ENCODE measurements at places on chromosomes 1 and 21.

- DNase-seq = no peak
Observed at GRCh38 chr1:114335273-114335672, 175.7 kb downstream of the TRIM33 start.

DNA sequence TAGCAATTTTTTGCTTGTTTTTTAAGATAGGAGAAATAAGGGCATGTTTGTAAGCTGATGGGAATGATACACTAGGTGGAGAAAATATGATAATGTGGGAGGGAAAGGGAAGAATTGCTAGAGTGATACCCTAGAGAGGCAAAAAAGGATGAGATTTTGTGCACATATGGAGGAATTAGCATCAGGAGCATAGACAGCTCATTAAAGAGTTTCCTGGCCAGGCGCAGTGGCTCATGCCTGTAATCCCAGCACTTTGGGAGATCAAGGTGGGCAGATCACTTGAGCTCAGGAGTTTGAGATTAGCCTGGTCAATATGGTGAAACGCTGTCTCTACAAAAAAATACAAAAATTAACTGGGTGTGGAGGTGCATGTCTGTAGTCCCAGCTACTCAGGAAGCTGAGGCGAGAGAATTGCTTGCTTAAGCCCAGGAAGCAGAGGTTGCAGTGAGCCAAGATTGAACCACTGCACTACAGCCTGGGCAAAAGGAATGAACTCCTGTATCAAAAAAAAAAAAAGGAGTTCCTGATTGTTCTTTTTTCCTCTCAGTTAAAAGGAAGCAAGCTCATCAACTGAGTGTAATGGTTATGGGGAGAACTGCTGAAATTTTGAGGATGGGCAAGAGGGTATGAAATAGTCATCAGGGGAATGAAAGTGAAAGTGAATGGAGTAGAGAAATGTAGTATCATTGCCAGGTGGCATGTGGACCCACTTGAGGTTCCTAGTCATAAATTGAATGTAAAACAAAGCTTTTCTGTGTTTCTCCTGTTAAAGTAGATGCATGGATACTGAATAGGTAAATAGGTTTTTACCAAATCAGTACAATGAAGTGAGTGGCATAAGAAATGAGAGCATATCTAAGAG is 35.5 kb downstream of the SH3GLB1 start:
- no peak for DNase-seq

DNA sequence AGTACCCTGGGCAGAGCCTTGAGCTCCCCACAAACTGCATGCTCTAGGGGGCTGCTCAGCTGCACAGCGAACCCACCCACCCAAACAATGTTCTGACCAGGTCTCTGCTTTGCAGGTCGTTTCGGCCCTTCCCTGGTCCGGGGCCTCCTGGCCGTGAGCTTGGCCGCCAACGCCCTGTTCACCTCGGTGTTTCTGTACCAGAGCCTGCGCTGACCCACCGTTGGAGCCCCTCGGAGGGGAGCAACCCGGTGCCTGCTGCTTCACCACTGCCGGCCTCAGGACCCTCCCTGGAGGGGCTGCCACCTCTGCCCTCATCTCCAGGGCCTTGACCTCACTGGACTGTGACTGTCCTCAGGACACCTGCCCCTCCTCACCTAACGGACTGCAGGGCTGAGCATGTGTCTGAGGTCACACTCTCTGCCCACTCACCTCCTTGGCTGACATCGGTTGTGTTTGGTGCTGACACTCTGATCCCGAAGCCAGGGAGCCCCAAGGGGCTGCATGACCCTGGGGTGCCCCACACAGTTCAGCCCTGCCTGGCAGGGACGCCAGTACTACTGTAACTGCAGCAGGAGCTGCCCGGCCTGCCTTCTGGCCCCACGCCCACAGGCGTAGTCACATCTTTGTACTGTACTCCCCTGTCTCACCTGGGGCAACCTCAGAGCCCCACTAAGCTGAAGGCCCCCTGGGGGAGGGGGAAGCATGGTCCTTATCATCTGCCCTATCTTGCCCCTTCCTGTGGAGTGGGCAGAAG is 24.3 kb downstream of the TMEM201 start:
- no peak for DNase-seq

GRCh38 chr1:40977716-40978115 is 1.8 kb upstream of the CTPS1 start:
- DNase-seq = no peak

GRCh38 chr1:236862615-236863211 is 67.6 kb downstream of the MTR start:
- DNase-seq = no peak

GRCh38 chr21:44758781-44759627 is 42.6 kb downstream of the UBE2G2 start:
- DNase-seq = no peak

- no peak for DNase-seq
Observed at GRCh38 chr1:4110888-4111287, 210.8 kb upstream of the C1orf174 start.

- DNase-seq = no peak
Observed at GRCh38 chr1:94191216-94191615, 46.2 kb downstream of the ARHGAP29 start.

DNA sequence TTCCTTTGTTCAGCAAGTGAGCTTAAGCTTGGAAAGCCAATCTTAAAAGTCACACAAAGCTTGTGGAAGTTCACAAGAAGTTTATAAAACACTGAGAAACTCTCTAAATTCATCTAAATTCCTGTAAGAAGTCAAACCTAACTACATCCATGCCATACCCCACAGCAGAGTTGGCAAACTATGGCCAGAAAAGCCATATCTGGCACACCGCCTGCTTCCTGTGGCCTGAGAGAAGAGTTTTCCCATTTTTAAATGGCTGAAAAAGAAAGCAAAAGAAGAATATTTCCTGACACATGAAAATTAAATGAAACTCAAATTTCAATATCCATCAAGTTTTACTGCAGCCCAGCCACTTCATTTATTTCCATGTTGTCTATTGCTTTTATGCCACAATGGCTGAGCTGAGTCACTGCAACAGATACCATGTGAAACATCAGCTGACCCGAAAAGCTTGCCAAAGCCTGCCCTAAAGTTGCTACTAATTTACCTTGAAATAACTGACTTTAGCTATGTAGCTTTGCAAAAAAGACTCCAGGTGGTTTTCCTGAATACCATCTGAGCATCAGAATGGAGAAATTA is 237.1 kb downstream of the SLC45A1 start:
- DNase-seq = no peak

DNA sequence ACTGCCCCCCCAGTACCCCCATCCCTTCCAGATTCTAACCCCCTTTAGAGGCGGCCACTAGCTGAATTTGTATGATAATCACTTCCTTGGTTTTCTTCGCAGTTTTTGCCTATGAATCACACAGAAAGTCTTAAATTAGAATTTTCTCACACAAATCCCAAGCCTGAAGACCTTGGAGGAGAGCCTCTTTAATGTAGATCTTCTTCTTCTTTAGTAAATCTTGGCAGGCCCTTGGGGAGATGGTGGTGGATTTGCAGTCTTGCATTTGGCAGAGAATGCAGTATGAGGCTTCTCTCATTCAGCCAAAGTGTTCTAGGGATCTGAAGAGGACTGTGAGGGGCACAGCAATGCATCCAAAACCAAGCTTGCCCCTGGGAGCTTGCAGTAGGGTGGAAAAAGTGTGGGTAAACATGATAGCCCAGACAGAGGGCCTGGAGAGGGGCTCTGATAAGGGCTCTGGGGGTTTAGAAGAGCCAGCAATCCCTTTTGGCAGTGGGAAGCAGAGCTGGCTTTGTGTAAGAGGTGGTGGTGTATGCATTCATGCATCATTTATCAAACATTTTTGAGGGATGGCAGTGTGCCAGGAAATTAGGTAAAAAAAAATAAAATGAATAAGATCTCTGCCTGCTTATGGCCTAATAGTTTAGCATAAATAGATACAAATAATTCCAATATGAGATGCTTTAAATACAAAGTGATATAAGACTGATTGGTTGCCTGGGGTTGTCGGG is 7.7 kb upstream of the CDC42 start:
- no peak for DNase-seq

GRCh38 chr1:179087665-179088064 is 5.8 kb downstream of the TOR3A start:
- no peak for DNase-seq

DNA sequence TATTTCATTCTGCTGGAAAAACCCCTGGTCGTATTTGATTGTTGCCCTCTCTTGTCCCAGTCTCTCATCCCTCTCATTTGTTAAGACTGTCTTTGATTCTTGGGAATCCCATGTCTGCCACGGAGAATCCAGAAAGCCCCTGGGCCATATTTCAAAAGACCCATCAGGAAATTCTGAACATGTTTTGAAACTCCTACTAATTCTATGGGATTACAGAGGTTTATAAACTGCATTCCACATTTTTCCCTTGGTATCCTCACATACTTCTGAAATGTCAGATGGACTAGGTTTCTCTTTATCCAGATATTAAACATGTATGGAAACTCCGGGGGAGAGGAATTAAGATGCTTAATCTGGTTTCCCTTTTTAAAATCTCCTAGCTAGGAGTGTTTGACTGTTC is 80.0 kb downstream of the HUNK start:
- DNase-seq = no peak

DNA sequence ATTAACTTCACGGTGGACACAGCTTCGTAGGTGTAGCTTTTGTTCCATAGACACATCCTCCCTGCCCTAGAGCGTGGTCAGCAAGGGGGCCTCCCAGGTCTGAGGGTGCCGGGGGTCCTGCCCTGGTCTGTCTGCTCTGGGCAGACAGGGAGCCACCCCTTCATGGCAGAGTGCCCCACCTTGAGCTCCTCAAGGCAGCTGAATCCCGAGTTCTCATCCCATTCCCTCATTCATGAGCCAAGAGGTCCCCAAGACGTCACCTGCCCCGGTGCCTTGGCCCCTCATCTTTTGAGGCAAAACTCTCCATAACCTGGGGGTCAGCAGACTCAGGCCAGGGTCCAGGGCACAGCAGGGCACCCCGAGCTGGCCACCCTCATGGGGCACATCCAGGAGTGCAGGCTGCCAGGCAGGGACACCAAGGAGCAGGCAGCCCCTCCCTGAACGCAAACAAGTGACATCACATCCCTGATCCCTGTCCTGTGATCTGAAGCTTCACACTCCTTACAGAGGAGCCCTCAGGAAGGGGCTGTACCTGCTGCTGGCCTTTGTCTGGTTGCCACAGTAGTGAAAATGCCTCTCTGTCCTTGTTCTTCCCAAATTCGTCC is 23.3 kb downstream of the UBASH3A start:
- no peak for DNase-seq

DNA sequence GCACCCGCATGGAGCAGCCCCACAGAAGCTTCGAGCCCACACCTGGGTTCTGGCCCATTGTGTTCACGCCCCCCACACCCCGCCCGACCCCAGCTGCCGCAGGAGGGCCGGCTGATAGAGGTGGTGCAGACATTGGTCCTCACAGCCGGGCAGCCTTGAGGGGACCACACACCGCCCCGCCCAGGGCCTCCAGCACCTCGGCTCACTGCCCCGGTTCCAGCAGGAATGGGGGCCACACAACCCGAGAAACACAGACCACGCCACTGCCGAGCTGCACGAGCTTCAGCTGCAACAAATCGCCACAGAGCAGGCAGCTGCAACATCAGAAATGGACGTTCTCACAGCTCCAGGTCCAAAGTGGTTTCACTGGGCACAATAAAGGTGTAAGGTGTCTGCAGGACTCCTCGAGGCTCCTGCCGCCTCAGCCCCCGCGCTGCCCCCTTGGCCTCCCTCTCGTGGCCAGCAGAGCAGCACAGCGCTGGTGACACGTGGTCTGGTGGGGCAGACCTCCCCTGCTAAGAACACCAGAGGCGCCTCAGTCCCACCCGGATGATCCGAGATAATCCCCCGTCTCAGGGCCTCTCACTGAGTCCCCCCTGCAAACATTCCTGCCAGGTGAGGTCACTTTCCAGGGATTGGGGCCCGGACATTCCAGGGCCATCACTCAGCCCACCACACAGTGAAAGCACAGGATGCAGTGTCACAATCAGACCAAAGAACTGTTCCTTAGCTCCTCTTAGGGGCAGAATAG is 62.3 kb upstream of the ADARB1 start:
- no peak for DNase-seq

DNA sequence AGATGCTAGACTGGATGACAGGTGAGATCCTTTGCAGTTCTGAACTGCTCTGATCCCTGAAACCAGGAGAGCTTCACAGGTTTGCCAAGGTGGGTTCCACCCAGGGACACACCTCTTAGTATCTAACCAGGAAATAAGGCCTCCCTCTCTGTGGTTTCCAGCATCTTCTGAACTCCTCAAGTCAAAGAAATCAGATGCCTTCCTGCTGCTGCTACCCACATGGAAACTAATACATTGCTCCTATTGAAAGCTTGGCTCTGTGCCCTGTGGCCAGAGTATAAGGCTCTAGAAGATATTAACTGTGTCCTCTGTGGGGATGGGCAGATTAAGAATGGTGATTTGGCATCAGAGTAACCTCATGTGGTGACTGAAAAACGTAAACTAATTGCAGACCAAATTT is 75.0 kb upstream of the MRPS6 start:
- DNase-seq = no peak

GRCh38 chr1:1903224-1903623 is 11.8 kb upstream of the CALML6 start:
- DNase-seq = no peak

GRCh38 chr1:55231745-55232144 is 16.6 kb upstream of the USP24 start:
- no peak for DNase-seq

DNA sequence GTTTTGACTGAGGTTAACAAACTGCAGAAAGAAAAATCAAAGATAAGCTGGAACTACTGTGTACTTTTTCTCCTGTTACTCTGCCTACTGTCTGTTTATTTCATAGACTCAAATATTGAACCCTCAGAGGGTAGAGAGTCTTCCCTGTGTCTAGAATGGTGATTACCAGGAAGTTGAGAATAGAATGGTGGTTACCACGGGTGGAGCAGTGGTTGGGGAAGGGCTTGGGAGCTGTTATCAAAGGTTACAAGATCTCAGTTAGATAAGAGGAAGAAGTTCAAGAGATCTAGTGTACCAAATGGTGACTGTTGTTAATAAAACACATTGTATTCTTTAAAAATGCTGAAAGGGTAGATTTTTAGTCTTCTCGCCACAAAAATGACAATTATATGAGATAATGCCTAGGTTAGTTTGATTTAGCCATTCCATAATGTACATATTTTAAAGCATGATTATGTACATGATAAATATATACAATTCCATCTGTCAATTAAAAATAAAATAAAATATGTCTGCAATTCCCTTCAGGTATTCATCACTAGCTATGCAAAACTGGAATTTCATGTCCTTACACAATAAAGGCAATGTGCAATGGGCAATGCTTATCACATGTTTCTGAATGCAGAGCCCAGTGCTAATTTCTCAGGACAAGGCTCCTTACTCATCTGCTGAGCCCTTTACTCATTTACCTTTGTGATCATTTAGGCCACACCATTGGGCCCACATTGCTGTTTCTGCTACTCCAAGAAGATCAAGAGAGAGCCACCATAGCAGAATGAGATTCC is 474.3 kb upstream of the CAMK1G start:
- DNase-seq = no peak

- DNase-seq = no peak
Observed at GRCh38 chr1:183092350-183092749, 69.1 kb downstream of the LAMC1 start.

DNA sequence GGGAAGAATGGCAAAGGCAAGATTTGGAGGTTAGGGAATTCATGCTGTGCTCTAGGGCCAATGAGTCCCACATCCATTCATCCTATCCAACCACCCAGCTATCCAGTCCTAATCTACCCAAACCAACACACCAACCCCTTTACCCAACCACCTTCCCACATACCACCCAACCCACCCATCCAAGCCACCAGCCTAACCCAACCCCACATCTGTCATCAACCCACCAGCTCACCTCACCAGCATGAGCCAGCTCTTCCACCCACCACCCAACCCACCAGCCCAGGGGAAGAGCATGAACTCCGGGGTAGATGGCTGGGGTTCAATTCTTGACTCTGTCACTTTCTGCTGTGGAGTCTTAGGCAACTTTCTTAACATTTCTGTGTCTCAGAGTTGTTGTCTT is 35.9 kb upstream of the DISP3 start:
- DNase-seq = no peak

GRCh38 chr1:230067419-230067870 is 407 bp downstream of the GALNT2 start:
- DNase-seq = no peak

Measured in stimulated activated CD4-positive, alpha-beta T cell treated with anti-CD3 and anti-CD28 coated beads, Interleukin-1b, Interleukin-23, amount 100 ng/mL, for 48 hours (primary cell).